ENCODE measurements at places on chromosomes 5 and 9. TPM values are rescaled to one million over a fixed set of nuclear protein-coding genes. Genes with fewer than 3 reads are reported as not detected.

STXBP1 gene
- total RNA-seq, result 19.0 TPM

POLR3G gene
- total RNA-seq, result 14.6 TPM

DCTN4 gene
- total RNA-seq, result 32.1 TPM

GRIN3A gene
- not detected for total RNA-seq

ECSCR gene
- 1.0 TPM for total RNA-seq

SPATA31D4 gene
- not detected for total RNA-seq

IL3 gene
- total RNA-seq, result not detected

Measured in bronchus fibroblast of lung (primary cell).